ENCODE measurements at places on chromosomes 5 and 9.
A peak's percentile ranks its signal among the peaks of the same experiment; 100 is the strongest.

- no peak for DNase-seq
Measured at GRCh38 chr9:136075134-136075841, 19.8 kb downstream of the NACC2 start.

DNA sequence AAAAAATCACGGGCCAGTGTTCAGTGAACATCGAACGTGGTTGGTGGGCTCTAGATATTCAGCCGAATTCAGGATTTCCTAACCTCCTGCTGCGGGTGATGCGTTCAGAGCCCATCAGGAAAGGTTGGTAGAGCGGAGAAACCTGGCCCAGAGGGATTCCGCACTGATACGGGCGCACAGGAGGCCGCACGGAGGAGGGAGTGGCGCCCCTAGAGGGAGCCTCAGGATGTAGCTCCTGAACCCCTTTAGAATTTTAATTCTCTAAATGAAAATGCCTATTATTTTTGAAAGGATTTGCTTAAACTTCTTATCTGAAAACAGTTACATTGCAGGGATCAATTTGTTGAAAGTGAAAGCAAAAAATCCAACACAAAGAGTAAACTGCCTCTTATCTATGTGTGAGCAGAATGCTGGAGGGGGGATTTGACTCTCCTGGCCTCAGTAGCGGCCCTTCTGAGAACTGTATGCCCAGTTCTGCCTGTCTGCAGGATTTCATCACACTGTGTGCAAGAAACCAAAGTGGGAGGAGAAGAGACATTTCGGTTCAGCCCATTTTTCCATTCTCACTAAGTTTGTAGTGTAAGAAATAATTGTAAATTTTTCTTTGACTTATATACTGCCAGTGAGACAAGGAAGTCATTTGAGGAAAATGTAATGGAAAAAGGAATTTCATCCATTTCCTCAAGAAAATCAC is 75.9 kb downstream of the TENT4A start:
- no peak for DNase-seq

GRCh38 chr9:109956717-109957440 is 176.9 kb downstream of the PALM2AKAP2 start:
- no peak for DNase-seq

DNA sequence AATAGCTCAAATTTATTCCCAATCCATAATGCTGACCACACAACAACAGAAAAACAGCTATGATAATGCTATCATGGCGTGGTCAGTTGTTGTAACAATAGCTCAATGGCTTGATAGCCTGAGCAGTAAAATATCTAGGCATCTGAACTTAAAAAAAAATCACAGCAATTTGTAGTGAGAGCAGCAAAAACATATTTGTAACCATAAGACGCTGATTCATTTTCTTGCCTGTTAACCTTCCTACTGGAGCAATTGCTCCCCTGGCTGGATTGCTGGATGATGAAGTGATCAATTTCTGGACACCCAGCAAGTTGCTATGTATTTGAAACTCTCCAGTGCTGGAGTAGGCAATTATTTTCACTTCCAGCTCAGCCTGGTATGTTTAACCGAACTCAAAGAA is 115.1 kb downstream of the PCSK1 start:
- no peak for DNase-seq

DNA sequence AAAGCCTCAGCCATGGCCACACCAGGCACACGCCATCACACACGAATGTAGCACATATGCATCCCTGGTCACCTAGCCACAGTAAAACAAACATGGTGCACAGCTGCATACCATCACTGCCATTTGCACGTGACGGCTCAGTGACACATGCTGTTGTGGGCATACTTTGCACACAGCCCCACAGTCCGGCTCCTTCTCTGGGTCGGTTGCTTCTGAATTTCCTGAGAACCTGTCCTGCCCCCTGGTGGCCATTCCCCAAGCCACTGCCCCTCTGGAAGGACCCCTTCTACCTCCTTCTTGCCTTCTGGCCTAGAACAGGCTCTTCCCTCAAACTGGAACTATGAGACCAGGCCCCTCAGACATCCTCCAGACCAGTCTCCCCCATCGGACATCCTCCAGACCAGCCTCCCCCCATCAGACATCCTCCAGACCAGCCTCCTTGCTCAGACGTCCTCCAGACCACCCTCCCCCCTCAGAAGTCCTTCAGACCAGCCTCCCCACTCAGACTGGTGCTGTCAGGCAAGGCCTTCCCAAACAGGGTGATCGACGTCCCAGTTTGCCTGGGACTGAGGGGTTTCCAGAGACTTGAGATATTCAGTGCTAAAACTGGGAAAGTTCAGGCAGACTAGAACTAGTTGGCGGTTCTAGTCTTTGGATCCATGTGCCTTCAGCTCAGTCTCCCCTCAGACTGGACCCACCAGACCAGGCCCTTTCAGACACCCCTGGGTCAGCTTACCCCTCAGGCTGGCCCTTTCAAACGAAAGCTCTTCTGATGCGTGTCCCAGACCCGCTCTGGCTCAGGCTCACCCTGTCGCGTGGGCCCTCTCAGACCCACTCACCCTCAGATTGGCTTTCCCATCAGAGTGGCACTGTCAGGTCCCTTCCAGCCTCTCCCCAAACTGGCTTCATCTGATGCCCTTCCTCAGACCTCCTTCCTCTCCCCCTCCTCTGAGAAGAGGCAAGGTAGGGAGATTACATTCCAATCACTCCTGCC is 24.3 kb upstream of the ENHO start:
- no peak for DNase-seq

- no peak for DNase-seq
Measured at GRCh38 chr9:35728041-35728971, 3.7 kb downstream of the TLN1 start.

DNA sequence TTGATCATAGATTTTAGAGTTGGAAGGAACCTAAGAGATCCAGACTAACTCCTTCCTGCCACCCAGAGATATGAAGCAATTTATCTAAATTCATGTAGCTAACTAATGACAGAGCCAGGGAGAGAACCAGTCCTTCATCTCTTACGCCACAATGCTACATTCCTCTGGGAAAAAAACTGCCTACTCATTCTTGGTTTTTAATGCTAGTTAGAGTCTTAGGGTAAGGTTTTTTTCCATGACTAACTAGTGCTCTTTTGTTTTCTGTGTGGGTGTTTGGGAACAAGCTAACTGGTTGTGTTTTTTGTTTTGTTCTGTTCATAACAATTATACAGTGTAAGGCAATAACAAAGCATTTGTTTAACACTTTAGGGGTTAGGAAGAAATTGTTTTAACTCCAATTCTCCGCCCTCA is 52.4 kb downstream of the SLC44A1 start:
- DNase-seq, result no peak

DNA sequence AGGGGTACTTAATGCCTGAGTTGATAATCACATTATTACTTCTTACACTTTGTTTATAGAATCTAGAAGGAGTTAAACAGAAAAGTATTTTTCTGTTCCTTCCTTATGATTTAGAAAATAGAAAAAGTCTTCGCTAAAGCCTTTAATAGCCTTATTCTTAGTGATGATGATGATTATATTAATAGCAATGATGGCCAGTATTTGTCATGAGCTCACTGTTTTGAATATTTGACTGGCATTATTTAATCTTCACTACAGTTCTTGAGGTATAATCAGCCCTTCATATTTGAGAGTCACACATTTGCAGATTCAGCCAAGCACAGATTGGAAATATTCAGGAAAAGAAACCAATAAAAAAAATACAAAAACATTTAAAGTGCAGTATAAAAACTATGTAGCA is 23.3 kb downstream of the NIPBL start:
- no peak for DNase-seq

DNA sequence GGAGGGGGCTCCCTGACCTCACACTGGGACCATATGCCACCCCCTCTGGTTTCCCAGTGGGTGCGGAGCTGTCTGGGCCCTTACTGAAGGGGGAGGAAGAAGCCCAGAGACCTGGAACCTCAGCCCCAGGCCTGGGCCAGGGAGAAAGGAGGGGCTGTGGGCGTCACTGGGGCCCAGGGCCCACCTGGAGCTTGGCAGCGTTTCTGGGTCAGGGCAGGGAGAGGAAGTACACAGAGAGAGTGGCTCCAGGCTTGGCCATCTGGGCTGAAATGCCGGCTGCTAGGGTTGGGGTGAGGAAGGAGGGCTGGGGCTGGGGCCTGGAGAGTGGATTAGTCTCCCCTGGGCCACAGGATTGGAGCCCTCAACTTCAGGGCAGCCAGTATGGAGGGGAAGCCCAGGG is 6.4 kb upstream of the DAB2IP start:
- DNase-seq, result no peak

GRCh38 chr9:117763314-117763713 is 59.1 kb downstream of the TLR4 start:
- DNase-seq, result no peak

- DNase-seq, result no peak
Measured at GRCh38 chr5:150836703-150837102, 9.6 kb upstream of the IRGM start.

DNA sequence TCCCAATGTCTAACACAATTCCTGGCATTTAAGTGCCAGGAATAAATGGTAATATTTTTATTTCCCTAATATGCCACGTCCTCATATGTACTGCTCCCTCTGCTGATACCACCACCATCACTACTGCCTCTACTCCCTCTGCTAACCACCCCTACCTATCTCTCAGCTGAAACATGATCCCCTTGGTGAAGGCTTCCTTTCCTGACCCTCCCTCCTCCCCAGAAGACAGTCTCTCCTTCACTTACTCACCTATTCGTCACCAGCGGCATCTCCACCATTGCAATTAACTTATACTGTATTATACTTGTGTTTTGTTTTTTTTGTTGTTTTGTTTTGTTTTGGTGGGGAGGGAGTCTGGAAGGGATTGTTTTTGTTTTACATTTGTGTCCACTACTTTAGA is 4.8 kb downstream of the DENND1A start:
- no peak for DNase-seq

GRCh38 chr5:57174128-57174889 is 450 bp downstream of the GPBP1 start:
- peak; percentile 22 for DNase-seq

DNA sequence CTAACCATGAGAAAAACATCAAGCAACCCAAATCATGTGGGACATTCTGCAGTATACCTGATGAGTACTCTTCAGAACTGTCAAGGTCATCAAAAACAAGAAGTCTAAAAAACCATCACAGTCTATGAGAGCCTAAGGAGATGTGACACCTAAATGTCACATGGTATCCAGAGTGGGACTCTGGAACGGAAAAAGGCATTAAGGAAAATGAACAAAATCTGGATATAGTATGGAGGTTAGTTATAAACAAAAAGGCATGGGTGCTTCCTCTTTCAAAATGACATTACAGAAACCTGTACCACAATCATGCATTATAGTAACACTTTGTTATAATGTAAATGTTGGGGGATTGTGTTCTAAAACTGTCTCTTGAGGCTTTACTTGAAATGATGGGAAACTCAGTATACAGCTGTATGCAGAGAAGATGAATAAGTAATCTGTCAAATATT is 47.4 kb downstream of the PRKACG start:
- no peak for DNase-seq

GRCh38 chr9:137110147-137110910 is 4.2 kb downstream of the DPP7 start:
- DNase-seq, result no peak

DNA sequence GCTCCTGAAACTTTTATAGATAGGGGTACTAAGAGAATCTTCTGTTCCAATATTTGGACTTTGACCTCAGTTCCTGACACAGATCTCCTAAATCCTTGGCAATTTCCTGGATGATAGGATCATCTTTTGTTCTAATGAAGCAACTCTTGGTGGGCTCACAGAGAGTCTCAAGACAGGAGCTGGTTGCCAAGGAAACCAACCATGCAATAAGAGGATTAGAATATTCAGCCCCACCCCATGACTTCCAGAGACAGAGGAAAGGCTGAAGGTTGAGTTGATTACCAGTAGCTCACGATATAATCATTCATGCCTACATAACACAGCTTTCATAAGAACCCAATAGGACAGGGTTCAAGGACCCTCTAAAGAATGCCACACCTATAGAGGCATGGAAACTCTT is 2050.2 kb upstream of the CDH6 start:
- DNase-seq, result no peak
